HCT116 (cell line): ENCODE measurements at places on chromosomes 5 and 9.

DNA sequence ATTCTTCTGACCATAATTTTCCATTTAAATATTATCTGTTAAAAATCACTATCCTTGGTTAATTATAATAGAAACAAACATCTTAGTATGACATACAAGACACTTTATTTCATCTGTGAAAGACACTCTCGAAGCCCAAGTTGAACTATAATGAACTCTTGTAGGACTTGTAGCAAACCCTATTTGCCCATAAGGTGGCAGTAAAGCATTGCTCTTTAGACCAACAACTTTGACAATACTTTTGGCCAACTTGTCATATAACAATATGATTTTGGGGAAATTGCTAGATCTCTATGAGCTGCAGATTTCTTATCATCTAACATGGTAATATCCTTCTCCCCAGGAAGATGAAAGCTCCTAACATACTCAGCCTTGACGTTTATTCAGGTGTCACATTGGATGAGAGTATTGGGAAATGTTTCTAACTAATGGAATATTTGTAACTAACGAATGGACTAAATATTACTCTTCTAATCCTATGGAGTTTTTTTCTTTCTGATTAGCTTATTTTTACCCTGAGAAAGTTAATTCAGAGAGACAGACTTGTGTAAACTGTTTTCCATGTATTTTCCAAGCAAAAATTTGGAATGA is 11.0 kb downstream of the SPINK14 start:
- peak; percentile 48 for DNase-seq

DNA sequence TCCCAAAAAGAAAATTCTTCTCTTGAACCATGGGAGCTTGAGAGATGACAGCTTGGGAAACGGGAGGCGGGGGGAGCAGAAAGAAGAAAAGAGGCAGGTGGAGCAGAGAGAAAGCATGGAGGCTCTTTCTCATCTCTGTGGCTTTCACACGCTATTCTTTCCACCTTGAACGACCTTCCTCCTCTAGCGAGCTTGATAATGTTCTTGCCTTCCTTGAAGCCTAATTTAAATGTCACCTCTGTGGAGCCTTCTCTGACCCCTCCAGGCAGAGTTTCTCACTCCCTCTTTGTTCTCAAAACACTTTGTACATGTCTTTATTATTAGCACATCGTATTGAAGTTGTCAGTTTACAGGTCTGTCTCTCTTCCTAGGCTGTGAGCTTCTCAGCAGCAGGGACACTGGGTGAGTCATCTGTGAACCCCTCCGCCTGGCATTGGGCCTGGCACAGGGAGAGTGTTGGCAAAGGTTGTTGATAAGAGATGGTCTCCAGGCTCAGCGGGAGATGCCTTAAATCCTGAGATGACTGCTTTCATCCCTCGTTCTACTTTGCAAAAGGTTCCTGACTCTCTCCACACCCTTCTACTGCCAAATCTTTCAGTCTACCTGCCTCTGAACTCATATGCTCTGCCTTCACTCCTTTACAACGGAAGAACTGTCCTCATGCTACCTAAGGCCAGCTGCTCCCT is 14.1 kb upstream of the STRBP start:
- DNase-seq: peak; percentile 21

- DNase-seq: no peak
These were observed 50.1 kb downstream of the DRD1 start for GRCh38 chr5:175393897-175394296.

DNA sequence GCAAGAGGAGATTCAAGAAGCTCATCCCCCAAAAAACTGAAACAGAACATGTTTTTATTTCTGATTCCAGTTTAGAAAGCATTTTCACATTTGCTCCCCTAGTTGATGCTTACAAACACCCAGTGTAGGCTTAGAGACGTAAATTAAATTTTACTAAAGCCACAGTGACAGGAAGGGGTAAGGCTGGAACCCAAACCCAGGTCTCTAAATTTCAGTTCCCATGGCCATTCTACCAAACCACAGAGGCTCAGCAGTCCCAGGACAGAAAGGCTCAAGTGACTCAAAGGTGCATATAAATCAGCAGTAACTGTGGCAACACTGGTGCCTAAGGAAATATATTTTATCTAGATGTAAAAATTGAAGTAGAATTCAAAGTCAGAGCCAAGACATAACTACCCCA is 128.7 kb downstream of the CEP120 start:
- DNase-seq: no peak

DNA sequence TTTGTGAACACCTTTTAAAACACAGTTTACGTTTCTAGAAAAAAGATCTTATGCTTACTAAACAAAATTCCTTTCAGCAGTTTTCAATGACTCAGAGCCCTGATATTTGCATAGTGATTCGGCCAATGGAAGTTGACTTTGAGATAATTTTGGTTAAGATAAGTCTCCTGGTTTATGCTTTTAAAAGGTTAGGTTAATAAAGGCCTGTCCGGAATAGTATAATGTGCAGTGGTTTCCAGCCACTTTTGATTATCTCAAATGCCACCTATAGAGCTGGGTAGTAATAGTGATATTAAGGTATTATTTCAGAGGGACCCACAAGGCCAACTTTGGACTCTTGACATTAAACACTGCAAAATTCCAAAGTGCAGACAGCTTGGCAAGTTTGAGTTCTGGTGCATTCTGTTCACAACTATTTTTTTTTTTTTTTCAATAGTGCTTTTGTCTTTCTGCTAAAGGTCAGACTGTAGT is 86.1 kb downstream of the F2RL2 start:
- no peak for DNase-seq

DNA sequence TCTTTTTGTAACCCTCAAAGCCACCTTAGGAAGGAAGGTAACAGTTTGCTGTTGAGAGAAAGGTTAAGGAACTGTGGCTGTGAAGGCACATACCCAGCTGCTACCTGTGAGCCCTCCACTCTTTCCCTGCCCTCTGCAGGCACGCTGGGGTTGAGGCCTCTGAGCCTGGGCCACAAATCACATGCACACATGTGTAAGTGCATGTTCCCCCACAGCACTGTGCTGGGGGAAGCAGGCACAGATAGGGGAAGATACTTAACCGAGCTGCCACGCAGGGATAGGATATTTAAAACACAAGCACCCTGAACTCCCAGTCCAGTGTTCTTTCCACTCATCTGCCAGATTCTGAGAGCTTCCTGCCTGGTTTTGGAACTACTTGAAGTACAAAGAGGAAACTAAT is 18.1 kb downstream of the LARP1 start:
- no peak for DNase-seq

DNA sequence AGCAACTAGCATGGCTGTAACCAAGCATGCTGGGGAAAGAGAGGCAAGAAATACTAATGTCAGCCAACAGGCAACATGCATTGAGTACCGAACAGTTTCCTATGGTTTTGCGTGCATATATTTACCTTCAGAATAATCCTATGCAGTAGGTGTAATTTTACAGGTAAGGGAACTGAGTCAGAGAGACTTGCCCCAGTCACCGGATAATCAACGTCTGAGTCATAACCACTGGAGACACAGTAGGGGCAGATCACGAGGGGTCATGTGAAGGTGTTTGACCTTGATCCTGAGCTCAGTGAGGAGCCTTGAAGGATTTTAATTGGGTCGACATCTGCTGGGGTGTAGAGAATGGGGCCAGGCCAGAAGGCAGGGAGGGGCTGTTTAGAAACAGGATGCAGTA is 13.4 kb upstream of the TSC1 start:
- DNase-seq: no peak

DNA sequence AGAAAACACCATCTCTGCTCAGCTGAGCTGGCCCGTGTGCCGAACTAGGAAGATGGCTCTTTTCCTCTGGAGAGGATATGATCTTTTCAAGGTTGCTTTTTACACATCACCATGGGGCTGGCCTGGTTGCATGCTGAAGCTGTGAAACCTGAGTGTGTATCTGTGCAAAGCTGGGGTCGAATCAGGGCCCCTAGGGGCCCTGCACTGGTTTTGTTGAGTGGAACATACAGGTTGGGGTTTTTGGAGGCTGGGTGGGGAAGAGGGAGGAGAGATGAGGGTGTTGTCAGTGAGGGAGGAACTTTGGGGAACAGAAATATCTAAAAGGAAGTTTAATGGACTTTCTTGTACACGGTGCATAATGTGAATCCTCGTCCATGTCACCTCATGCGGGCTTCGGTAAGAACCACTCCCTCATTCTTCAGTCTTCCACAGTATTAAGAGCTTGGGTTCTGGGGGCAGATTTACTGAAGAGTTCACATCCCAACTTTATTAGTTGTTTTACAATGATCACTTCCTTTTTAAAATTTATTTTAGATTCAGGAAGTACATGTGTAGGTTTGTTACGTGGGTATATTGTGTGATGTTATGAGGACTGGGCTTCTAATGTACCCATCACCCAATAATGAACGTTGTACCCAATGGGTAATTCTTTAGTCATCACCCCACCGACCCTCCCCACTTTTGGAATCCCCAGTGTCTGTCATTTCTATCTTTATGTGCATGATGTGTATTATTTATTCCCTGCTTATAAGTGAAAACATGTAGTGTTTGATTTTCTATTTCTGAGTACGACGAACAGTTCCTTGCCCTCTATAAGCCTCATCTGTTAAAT is 238.2 kb downstream of the NR3C1 start:
- no peak for DNase-seq

DNA sequence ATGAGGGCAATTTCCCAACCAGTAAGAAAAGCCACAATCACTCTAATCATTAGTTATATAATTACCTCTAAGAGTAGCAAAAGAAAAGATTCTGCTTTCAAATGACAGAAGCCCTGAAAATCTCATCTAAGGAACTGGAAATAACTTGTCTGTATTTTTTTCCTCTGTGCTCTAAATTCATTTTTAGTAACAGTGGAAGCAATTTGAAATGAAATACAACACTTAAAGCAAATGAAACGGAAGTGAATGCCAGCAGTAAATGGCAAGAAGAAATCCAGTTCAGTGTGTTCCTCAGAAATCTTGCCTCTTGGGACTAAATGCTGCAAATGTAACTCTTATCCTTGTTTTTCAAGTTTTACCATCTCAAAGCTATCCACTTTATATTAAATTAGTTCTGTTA is 294.9 kb downstream of the TAF11L14 start:
- DNase-seq: no peak

DNA sequence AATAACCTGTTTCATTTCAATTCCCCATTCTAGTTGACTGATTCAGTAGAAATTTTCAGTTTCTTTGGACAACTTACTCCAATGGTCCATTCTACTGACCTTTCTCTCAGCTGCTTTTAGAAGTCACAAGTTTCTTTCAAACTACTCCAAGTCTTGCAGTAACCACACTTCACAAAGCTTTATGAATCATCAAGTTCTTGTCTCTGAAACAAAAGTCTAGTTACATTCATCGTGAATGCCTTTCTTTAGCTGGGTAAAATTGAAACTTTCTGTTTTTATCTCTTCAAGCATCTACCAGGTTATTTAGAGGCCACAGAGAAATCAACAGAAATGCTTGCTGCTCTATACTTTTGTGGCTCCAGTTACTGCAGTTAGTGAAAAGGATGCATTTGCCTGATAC is 405.4 kb downstream of the TMEM232 start:
- DNase-seq: no peak

- no peak for DNase-seq
These were observed 142.6 kb upstream of the GAS1 start for GRCh38 chr9:87089929-87090328.

DNA sequence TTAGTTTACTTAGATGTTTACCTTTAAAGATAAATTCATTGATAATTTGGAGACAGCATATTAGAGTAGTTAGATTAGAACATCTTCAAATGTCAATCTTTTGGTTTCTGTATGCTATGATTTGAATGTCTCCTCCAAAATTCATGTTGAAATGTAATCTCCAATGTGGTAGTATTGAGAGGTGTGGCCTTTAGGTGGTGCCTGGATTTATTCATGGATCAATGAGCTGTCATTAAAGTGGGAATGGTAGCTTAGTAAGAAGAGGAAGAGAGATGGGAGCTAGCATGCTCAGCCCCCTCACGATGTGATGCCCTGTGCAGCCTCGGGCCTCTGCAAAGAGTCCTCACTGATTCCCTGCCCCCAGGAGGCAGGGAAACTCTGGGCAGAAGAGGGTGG is 133.6 kb upstream of the TUT7 start:
- no peak for DNase-seq

DNA sequence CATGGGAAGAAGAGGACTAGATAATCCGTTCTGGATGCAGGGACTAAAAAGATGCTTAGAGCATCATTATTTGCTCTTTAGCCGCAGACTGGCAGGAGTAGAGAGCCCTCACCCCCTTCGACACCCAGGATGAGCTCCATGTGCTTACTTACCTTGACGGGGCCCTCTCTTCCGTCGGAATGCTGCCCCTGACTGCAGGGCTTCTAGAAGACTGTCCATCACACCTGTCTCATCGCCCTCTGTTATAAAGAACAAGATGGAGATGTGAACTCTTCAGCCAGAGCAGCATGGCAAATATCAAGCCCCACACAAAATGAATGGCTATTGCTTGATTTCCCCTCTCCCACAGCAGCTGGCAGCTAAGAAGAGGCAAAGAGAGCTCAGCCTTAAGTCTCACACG is 35.1 kb downstream of the PCDHGC5 start:
- DNase-seq: no peak

GRCh38 chr9:106883626-106884190 is 20.7 kb downstream of the ZNF462 start:
- DNase-seq: no peak

GRCh38 chr5:132674671-132675506 is 1.1 kb downstream of the IL4 start:
- peak; percentile 26 for DNase-seq

- DNase-seq: no peak
These were observed 170.1 kb downstream of the GOLPH3 start for GRCh38 chr5:32003981-32004380.

GRCh38 chr9:15142878-15143534 is 164.0 kb downstream of the TTC39B start:
- peak; percentile 65 for DNase-seq

GRCh38 chr5:115475788-115476187 is 68.8 kb downstream of the FEM1C start:
- no peak for DNase-seq

DNA sequence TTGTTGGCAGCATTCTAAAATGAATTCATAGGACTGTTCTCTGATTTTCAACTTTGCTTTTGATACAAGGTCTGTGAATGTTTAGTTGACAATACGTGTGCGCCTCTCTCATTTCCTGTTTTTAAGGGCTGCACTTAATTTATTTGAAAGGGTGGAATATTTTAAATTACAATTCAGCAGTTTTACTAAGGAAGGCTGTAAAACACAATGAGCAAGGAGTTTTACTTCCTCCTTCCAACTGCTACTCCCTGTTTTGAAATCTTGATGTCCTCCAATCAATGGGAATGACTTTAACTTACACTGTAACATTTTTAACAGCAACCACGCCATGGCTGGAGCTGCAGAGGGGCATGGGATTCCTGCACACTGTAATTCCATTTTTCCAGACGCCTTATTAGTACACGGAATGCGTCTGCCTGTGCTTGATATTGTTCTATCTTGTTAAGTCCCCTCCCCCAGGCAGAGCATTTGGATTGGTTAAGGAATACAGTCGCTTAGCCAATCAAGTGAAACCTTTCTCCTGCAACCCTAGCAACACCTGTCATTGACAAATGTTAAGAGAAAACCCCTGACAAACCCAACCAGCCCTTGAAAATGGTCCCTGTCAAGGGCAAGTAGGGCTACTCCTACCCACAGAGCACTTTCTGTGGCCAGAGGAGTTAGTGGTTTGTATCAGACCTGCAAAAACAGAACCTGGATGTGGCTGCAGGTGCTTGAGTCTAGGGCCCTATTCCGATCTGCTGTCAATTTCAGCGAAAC is 12.5 kb upstream of the ZSWIM6 start:
- no peak for DNase-seq

GRCh38 chr9:132474253-132474652 is 64.2 kb downstream of the CFAP77 start:
- no peak for DNase-seq

- DNase-seq: no peak
These were observed 382.4 kb downstream of the TMEM38B start for GRCh38 chr9:106076711-106077110.

- no peak for DNase-seq
These were observed 70.6 kb upstream of the ZNF622 start for GRCh38 chr5:16536246-16536645.
